ENCODE measurements at places on chromosomes 3 and 15. TPM values are rescaled to one million over a fixed set of nuclear protein-coding genes. Genes with fewer than 3 reads are reported as not detected.

Gene CHRFAM7A
- not detected for total RNA-seq

Gene CEMIP
- total RNA-seq: not detected

Gene CYP11A1
- total RNA-seq: not detected

Gene CLRN1
- total RNA-seq: not detected

Gene CDCP1
- total RNA-seq: 1.8 TPM

Gene OTOL1
- total RNA-seq: not detected

Gene CDHR4
- total RNA-seq: not detected

Gene GABRR3
- total RNA-seq: not detected

Gene CPLX3
- 0.53 TPM for total RNA-seq

Gene LRRC31
- total RNA-seq: not detected

Gene GHRL
- 1.1 TPM for total RNA-seq

Gene TTC23
- total RNA-seq: 0.19 TPM

Gene SNTN
- not detected for total RNA-seq

Gene PIERCE2
- total RNA-seq: not detected

- DNase-seq: no peak
Measured at GRCh38 chr15:62413786-62414185, 248.7 kb upstream of the C2CD4B start.

GRCh38 chr15:75840659-75841058 is 2.6 kb upstream of the UBE2Q2 start:
- no peak for DNase-seq

DNA sequence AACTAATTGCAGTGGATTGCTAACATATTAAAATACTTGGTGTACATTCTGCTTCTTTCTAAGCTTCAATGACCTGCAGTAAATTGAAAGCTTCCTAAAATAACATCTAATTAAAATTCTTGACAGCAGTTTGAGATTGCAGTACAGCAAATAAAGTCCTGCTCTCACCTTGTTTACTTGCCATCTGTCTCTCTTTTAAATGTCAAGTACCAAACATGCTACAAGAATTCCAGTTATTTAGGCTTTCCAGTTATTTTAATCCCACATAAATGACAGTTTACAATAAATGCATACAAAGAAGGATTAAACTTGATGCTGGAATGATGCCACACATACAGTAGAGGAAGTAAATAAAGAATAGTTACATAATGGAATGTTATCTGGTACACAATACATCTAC is 33.2 kb downstream of the CBLB start:
- DNase-seq: no peak

DNA sequence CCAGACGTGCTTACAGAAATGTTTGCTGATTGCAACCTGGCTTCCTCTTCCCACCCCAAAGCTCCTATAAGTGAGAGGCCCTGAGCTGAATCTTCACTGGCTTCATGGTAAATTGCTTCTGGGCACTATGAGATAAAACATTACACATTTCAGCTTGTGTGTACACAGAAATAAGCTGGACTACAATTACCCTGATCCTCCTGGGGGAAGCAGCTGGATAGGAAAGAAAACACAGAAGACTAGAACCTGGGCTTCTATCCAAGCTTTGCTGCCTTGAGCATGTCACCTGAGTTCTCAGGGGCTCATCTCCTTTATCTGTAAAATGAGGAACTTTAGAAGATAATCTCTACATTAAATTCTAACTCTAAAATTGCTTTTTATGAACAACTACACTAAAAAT is 40.3 kb downstream of the THBS1 start:
- DNase-seq: no peak

- no peak for DNase-seq
Measured at GRCh38 chr3:60989626-60990441, 261.4 kb downstream of the FHIT start.

- DNase-seq: peak; percentile 7
Measured at GRCh38 chr3:167740961-167741587, 5.6 kb downstream of the SERPINI1 start.

DNA sequence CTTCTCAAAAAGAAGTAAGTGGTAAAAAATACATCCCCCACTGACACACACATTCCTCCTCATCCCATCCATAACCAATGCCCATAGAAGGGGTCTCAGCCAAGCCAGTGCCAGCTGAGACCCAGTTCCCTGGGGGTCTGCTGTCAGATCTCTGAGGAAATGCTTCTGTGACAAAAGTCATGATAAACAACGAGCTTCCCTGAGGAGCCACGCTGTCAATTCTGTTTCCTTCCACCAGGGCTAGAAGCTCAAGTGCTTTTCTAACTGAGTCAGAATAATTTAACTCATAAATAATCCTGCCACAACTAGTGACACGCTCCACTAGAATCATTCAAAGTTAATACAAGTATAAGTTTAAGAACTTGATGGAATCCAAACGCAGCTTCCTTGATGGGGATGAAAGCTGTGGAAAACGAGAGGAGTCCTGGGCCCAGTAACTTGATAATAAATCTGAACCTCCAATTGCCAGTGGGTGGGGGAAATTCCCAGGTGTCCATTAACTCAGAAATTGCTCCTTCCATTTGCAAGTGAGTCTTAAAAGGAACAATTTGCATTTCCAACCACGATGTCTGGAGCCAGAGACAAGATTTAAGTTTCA is 348.7 kb upstream of the LMCD1 start:
- no peak for DNase-seq

GRCh38 chr3:170563712-170564423 is 22.0 kb downstream of the SLC7A14 start:
- no peak for DNase-seq

- no peak for DNase-seq
Measured at GRCh38 chr15:71885390-71885789, 75.0 kb downstream of the NR2E3 start.

- no peak for DNase-seq
Measured at GRCh38 chr3:40989141-40990061, 209.9 kb upstream of the CTNNB1 start.

GRCh38 chr15:47326410-47327333 is 390.6 kb upstream of the SEMA6D start:
- no peak for DNase-seq

DNA sequence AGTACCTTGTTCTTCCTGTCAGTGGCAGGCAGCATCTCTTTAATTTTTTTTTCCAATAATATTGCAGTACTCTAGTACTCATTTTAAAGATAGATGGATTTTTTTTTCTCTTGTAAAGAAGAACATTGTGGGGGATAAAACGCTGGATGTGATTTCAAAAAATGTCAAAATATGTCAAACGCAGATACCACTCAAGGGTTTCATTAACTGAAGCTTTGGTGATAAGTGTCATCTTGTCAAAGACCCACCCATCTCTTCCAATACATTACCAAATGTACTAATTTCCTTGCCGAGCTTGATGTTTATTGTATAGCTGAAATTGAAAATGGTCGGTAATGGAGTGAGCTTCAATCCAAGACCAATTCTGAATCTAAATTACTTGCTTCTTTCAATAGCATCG is 332.4 kb upstream of the SOX2 start:
- DNase-seq: no peak

DNA sequence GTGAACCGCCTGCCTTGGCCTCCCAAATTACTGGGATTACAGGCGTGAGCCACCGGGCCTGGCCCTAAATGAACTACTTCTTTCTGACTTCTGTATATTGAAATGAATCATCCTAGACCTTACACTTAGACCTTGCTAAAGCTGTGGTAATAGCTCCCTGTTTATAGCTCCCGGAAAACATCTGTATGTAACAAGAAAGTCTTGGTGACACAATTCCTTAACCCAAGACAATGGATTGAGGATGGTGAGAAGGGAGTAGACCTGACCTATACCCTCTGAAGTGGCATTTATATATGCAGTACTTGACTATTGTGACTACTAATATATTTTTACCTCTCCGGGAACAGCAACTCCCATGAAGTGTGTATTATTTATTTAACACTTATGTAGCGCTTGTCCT is 48.0 kb upstream of the TBL1XR1 start:
- no peak for DNase-seq

- no peak for DNase-seq
Measured at GRCh38 chr15:57025264-57025926, 107.0 kb downstream of the TCF12 start.

- DNase-seq: no peak
Measured at GRCh38 chr15:40418126-40418525, 12.5 kb downstream of the IVD start.

GRCh38 chr3:102096066-102096465 is 246.8 kb downstream of the NFKBIZ start:
- no peak for DNase-seq

DNA sequence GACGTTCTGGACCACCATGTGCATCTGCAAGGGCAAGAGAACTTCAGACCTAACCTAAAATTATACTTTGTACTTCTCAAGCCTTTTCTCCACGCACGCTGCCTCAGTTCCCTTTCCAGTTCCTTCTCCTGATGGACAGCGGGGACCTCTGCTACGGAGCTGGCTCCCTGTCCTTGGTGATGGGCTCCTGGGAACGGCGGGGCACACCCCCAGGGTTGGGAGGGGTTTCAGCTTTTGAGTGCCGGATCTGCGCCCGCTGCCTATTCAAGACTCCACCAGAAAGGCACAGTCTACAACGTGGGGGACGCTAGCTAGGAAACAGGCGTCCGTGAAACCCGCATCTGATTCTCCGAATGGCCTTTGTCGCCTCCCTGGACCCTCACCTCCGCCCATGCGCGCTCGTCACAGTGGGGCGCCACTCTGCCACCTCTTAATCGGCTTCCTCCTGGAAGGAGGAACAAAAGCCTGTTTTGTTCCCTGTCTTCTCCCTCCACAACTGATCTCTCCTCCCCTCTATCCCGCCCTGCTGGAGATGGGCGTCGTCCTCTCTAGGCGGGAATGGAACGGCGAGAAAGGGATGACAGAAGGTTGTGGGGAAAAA is 2.2 kb downstream of the GPR149 start:
- DNase-seq: no peak

DNA sequence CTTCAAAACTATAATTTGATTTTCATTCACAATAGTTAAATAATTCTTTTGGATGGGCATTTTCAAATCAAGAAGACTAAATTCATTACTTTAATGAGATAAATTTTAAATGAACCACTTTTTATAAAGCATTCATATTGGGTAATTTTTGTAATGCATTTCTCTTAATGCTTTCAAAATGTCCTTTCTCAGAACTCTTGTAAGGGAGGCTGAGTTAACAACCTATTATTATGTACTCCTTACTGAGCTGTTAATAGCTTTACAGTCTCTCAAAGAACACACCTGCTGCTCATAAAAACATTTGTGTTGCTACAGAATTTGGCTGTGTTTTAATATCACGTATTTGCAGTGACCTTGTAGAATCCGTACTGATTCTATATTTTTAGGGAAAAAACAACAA is 334.0 kb upstream of the ARL6 start:
- DNase-seq: no peak

DNA sequence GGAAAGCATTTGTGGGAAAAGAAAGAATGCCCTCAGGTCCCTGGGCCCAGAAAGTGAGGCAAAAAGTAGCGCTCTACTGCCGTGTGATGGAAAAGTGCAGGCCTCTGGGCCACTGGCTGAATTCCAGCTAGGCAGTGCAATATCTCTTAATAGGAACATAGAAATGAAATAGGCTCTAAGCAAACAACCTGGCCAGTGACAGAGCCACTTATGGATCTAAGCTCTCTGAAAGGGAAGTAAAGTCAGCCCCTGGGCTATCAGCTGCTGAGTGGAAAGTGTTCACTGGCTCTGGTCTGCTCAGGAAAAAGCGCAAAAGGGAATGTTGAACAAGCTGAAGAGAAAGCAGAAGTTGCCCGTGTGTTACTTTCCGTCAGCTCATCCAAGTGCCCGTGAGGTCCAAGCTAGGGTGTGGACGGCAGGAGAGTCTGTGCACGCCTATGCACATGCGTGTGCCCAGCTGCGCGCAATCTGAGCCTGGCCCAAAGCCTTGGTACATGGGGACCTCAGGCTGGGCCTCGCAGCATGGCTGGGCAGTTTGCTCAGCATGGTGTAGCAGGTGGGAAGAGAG is 74.0 kb upstream of the RAD18 start:
- DNase-seq: no peak

DNA sequence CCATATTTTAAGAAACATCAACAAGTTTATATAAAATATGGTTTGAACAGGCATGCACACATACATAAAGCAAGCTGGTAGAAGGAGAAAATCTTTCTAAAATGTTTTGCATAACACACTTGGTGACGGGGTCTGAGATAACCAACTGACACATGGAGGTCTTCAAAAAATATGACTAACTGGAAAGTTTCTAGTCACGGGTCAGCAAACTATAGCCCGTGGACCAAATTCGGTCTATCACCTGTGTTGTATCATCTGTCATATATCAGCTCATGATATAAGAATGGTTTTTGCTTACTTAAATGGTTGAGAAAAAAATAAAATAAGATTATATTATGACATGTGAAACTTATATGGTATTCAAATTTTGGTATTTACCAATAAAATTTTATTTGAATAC is 465.1 kb downstream of the FOXP1 start:
- no peak for DNase-seq

GRCh38 chr3:16382845-16383244 is 117.8 kb downstream of the OXNAD1 start:
- no peak for DNase-seq

- DNase-seq: no peak
Measured at GRCh38 chr3:66656609-66657008, 155.8 kb upstream of the LRIG1 start.

- DNase-seq: no peak
Measured at GRCh38 chr3:141275032-141275422, 43.4 kb downstream of the PXYLP1 start.

- DNase-seq: no peak
Measured at GRCh38 chr15:57596301-57596855, 4.7 kb downstream of the MYZAP start.

DNA sequence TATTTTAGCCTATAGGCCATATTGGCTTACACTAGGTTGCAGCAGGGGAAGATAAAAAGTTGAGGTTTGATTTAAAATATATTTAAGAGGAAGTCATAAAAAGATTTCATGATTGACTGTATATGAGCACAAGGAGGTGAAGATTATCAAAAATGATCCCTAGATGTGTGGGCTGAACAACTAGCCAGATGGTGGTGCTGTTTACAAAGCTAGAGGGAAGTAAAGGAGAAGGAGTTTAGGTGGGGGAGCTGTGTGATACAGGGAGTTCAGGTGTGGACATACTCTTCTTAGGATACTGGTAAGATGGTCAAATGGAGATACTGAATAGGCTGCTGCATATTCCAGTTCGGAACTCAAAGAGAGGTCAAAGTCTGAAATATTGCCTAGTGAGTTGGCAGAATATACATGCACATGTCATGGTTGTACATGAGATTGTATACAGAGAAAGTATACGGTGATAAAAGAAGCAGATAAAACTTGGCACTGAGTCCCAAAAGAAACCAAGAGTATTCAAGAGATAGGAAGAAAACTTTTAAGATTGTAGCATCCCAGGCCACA is 727.8 kb downstream of the NLGN1 start:
- no peak for DNase-seq

- peak; percentile 100 for DNase-seq
Measured at GRCh38 chr3:129439817-129440617, at the start of the genes IFT122 and MBD4. IFT122 (plus strand) TSS chr3:129440224; CDS start chr3:129440331, 107 bp downstream. MBD4 (minus strand) TSS chr3:129439948; CDS start chr3:129439833, 115 bp downstream.

GRCh38 chr15:59104602-59104911 is 389 bp upstream of the CCNB2 start:
- no peak for DNase-seq

DNA sequence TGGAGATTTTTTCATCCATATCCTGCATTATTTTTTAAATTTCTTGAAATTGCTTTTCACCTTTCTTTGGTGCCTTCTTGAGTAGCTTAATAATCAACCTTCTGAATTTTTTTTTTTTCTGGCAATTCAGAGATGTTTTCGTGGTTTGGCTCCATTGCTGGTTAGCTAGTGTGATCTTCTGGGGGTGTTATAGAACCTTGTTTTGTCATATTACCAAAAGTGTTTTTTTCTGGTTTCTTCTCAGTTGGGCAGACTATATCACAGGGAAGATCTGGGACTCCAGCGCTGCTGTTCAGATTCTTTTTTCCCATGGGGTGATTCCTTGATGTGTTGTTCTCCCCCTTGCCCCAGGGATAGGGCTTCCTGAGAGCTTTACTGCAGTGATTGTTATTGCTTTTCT is 23.8 kb upstream of the TIGIT start:
- no peak for DNase-seq

Data from CD4-positive, alpha-beta T cell (primary cell).